ENCODE measurements at places on chromosomes 5 and 9. TPM values are rescaled to one million over a fixed set of nuclear protein-coding genes. Genes with fewer than 3 reads are reported as not detected.
A peak's percentile ranks its signal among the peaks of the same experiment; 100 is the strongest.

- peak; percentile 36 for DNase-seq
These were observed 49.9 kb downstream of the ITGA1 start for GRCh38 chr5:52837591-52838001.

GRCh38 chr5:125914471-125914870 is 508.7 kb upstream of the GRAMD2B start:
- no peak for DNase-seq

GRCh38 chr5:38384396-38384795 is 126.0 kb downstream of the EGFLAM start:
- no peak for DNase-seq

Gene TMEM167A
- 160 TPM for total RNA-seq

DNA sequence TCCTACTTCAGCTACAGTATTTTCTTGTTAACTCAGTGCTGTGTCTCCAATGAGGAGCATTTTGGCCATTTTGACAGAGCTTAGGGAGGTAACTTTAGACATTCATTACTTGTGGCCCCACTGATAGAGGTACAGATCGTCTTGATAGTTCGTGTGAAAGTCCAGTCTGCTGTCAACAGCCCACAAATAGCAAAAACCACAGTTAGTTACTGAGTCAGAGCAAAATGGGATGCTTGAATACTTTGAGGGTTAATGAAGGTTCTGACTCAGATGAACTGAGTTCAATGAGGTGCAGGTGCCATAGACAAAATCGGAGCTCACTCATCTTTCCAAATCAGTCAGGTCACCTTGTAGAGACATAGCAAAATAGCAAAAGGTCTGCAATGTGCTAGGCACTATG is 163.1 kb upstream of the TLE4 start:
- peak; percentile 66 for DNase-seq

Gene TLX3
- not detected for total RNA-seq

DNA sequence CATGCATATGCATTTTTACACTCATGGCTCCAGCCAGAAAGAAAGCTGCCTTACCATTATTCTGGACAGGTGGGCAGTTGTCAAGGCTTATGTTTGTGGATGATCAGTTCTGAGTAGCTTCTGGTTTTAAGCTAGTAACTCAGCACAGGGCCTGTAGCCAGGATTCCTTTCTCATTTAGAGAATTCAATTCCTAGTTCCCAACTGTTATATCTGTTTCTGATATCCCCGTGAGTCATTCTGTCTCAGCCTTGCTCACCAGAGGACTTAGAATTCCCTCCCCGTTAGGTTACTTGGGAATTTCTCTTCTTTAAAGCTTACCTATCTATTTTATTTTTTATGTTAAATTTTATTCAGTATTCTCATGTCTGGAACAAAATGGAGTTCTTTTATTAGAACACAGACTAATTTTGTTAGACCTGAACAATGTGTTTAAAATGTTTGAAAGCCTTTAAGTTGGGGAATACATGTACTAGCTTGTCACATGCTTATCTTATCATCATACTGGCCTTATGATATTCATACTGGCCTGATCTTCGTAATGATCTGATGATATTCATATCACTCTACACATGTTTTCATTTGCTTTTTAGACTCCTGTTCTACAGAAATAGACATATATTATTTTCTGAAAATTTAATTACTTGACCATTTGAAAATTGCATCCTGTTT is 47.1 kb downstream of the CAST start:
- DNase-seq: peak; percentile 74

Gene NUDT12
- 10.0 TPM for total RNA-seq

GRCh38 chr5:5619546-5619945 is 197.1 kb downstream of the ICE1 start:
- no peak for DNase-seq

Gene NTRK2
- total RNA-seq: 0.83 TPM

GRCh38 chr5:177356746-177357145 is 978 bp upstream of the RGS14 start:
- no peak for DNase-seq

DNA sequence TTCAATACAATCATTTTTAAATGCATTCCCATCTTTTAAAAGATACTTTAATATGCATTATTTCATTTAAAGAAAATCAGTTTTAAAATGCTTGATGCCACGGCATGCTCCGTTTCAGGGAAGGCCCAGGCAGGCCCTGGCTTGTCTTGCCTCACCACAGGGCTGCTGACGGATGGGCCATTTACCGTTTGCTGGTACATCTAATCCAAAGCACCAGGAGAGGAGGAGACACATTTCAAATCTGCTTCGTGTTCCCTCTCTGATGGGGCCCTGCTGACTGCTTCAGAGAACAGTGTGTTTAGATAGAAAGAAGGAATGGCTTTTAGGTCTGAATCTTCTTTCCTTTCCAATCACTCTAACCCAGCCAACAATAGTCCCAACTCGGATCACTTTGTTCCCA is 185.2 kb downstream of the DCP2 start:
- no peak for DNase-seq

GRCh38 chr5:181088289-181088688 is 42.7 kb downstream of the OR2V1 start:
- DNase-seq: no peak

DNA sequence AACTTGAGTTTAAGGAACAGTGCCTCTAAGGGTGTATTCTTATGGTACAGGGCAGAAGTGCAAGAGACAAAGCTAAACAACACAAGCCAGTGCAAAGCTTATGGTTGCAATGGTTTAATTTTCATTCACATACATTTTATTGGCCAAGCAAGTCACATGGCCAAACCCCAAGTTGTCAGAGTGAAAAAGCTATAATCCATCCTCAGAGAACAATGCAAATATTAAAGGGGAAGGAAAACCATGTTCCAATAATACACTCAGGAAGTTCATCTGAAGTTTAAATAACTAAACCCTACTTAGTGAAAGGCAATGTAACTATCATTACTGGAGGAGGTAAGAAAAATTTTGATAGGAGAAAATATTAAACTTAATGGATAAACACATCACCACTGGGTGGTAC is 26.6 kb upstream of the TLR4 start:
- no peak for DNase-seq

DNA sequence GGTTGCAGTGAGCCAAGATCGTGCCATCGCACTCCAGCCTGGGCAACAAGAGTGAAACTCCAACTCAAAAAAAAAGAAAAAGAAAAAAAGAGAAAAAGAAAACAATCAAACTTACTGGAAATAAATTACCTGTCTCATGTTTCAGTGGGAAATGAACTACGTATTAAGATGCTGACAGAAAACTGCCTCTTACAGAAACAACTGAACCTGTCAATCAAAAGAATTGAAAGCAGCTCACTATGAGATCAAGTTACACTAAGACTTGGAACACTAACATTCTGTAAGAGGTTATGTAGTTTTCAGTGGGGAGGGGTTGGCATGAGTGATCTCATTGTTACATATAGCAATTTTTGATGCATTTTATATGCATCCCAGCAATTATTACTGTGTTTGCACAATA is 64.4 kb upstream of the SPATA31E1 start:
- DNase-seq: no peak

- peak; percentile 68 for DNase-seq
These were observed 102.4 kb downstream of the CDK5RAP2 start for GRCh38 chr9:120477534-120478001.

Gene GLDC
- 0.14 TPM for total RNA-seq

Gene IL31RA
- total RNA-seq: 0.16 TPM

GRCh38 chr5:121681229-121681855 is 170.3 kb upstream of the FTMT start:
- no peak for DNase-seq

Measured in HFFc6 (cell line).